ENCODE measurements at places on chromosomes 16 and 17.
A peak's percentile ranks its signal among the peaks of the same experiment; 100 is the strongest.

DNA sequence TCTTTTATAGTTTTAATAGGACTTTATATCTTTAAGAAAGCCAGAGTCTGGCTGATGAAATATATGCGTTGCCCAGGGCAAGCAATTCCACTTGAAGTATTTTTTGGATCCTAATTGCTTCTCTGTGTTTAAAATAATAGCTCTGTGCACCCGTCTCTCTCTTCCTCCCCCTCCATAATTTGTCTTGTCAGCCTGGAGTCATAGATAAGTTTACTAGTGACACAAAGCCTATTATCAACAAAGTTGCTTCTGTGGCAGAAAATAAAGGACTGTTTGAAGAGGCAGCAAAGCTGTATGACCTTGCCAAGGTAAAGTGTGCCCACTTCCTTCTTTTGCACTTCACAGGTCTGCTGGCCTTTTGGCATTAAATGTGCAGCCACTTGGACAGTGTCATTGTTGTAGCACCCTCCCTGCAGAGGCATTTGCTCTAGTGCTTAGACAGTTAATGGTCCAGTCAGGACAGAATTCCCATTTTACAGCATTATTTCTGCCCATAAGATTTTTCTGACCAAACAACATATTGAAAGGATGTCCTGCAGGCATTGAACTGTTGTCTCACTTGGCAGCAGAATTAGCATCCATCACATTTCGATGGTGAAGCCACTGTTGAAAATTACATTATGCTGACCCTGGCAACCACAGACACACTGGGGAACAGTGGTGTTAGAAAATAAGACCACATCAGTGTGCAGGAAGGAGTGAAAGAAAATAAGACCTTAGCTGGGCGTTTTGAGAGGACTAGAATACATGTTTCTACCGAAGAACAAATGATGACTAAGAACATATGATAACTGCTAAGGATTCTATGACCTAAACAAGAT, 28.4 kb upstream of the SLC12A3 start:
- DNase-seq = no peak

DNA sequence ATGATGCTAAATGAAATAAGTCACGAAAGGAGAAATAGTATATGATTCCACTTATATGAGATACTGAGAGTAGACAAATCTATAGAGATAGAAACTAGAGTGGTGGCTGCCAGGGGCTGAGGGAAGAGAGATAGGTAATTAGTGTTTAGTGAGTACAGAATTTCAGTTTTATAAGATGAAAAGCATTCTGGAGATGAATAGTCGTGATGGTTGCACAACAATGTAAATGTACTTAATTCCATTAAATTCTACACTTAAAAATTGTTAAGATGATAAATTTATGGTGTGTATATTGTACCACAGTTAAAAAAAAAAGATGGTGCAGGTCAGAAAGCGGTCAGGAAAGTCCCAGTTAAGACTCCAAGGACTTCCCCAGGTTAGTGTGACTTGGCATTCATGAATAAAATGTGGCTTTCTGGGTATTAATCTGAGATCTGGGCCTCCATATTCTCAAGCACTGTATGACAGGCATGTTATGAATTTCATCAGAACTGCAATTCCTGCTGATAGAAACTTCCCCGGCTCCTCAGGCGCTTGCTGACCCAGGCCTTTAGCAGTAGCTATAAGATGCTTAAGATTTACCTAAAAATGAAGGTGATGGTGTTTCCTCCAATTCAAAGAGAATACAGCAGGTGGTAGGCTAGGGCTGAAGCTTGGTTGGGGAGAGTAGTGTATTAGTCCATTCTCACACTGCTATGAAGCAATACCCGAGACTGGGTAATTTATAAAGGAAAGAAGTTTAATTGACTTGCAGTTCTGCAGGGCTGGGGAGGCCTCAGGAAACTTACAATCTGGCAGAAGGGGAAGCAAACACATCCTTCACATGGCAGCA, 115.3 kb upstream of the SOX9 start:
- no peak for DNase-seq

DNA sequence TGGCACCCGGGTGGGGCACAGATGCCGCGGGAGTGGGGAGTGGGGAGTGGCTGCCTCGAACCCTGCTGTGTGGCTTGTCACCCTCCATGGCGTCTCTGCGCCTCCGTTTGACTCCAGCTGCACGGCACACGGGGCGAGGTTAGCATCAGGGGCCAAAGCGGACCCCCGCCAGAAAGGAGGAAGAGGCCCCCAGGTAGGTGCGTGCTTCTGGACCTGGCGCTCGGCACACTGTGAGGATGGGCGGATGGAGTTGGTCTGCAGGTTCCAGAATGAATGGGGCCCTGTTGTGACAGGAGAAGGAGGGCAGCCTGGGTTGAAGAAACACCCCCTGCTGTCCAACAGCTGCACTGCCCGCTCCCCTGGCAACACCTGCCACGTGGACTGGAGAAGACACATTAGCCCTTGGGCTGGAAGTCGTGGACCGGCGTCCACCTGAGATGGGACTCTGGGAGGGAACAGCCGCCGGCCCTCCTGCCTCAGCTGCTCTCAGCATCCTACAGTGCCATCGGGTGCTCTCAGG, 9.4 kb upstream of the FASN start:
- peak; percentile 57 for DNase-seq

- no peak for DNase-seq
Observed at GRCh38 chr17:46911311-46911710, 11.6 kb upstream of the GOSR2 start.

GRCh38 chr17:72423286-72423589, 302.4 kb downstream of the SOX9 start:
- DNase-seq = no peak

- peak; percentile 90 for DNase-seq
Observed at GRCh38 chr16:27867122-27868110, 196.1 kb downstream of the GSG1L start.

GRCh38 chr17:1484676-1485422, 7.6 kb downstream of the MYO1C start:
- DNase-seq = no peak

- no peak for DNase-seq
Observed at GRCh38 chr16:55671206-55671973, 15.6 kb downstream of the SLC6A2 start.
